CD4-positive, alpha-beta T cell (primary cell): ENCODE measurements at places on chromosomes 11 and 22. TPM values are rescaled to one million over a fixed set of nuclear protein-coding genes. Genes with fewer than 3 reads are reported as not detected.

Gene TCN1
- total RNA-seq = not detected

Gene OR4D5
- total RNA-seq = not detected

Gene NLRP14
- 0.05 TPM for total RNA-seq

Gene RTN4R
- total RNA-seq = 0.36 TPM

Gene ABCC8
- not detected for total RNA-seq

Gene ELMOD1
- total RNA-seq = not detected
